ENCODE measurements at places on chromosomes 5 and 9.

GRCh38 chr5:622359-622758 is 10.2 kb downstream of the CEP72 start:
- peak; percentile 68 for DNase-seq

GRCh38 chr5:91048073-91048472 is 335.0 kb downstream of the ARRDC3 start:
- DNase-seq, result no peak

- DNase-seq, result peak; percentile 83
These were observed 525 bp upstream of the AK3 start for GRCh38 chr9:4741365-4742089.

GRCh38 chr9:83563360-83563759 is 25.2 kb upstream of the FRMD3 start:
- DNase-seq, result no peak

- no peak for DNase-seq
These were observed 123.3 kb upstream of the DPYSL3 start for GRCh38 chr5:147633173-147633572.

- DNase-seq, result no peak
These were observed 13.5 kb upstream of the DRD1 start for GRCh38 chr5:175457466-175457865.

GRCh38 chr9:120901755-120902568 is 24.6 kb downstream of the TRAF1 start:
- no peak for DNase-seq

DNA sequence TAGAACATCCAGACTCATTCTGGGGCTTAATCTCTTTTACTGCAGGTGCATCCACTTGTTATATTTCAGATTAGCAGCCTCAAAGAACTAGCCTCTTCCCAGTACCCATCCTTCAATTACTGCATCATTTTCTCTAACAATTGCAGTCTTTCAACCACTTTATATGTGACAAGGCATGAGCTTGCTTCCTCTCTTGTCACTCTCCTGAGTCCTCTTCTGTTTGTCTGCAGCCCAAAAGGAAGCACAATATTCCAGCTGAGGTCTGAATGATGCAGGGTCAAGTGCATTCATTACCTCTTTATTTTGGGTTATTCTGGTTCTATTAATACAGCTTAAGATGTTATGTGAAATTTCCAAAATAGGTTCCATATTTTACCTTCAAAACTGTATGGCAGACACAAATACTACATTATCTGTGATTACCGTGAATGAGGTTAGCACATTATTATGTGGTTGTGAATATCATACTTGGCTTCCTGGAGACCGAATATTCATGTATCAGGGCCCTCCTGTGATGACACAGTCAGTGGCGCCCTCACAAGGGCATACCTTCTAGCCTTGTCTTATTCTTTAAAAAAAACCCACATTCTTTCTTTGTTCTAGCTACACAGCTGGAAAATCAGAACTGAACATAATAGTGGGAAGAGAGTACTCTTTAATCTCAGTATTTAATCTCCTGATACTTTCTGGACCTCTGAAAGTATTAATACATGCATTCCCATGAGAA is 323.8 kb downstream of the PDE4D start:
- DNase-seq, result no peak

GRCh38 chr5:150160448-150161081 is 4.9 kb upstream of the PDGFRB start:
- no peak for DNase-seq

GRCh38 chr5:180600554-180601041 is 9.3 kb upstream of the SCGB3A1 start:
- peak; percentile 53 for DNase-seq

- DNase-seq, result no peak
These were observed 128.7 kb downstream of the BRINP1 start for GRCh38 chr9:119240546-119240945.

DNA sequence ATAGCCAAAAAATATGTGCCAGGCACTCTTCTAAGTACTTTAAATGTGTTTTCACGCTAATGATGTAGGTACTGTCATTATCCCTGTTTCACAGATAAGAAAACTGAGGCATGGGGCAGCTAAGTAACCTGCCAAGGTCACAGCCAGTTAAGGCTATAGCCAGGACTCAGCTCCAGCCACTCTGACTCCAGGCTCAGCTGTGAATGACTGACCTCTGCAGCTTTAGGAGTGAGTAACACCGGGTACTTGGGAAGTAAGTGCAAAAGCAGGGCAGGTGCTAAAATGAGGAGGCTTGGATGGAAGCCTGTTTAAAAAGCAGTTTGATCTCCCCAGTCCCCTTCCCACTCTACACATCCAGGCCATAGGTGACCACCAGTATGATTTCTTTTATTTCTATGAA is 10.6 kb upstream of the SHC3 start:
- no peak for DNase-seq

DNA sequence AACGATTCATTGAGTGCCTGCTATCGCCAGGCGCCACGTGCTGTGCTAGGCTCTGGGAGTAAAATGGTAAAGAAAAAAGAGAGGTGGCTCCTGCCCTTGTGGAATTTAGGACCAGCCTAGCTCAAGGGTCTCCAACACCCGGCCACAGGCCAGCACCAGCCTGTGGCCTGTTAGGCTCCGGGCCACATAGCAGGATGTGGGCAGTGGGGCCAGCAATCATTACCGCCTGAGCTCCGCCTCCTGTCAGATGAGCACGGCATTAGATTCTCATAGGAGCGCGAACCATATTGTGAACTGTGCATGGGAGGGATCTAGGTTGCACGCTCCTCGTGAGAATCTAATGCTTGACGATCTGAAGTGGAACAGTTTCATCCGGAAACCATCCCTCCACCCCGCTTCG is 1.5 kb downstream of the RMRP start:
- DNase-seq, result no peak

DNA sequence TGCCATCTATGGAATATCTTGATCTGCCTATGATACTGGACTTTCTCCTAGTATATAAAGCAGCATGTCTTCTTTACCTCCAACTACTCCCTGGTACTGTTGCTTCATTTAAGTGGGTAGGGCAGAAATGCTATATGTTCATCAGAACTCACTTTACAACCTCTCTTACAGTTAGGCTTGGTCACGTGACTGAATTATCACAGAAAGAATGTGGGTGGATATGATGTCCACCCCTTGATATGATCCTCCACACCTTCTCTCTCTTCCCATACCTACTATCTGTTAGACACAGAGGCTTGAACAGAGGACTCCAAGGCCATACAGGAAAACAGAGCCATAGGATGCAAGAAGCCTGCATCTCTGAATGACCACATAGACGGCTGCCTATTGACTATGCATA is 19.8 kb downstream of the CRHBP start:
- DNase-seq, result no peak

DNA sequence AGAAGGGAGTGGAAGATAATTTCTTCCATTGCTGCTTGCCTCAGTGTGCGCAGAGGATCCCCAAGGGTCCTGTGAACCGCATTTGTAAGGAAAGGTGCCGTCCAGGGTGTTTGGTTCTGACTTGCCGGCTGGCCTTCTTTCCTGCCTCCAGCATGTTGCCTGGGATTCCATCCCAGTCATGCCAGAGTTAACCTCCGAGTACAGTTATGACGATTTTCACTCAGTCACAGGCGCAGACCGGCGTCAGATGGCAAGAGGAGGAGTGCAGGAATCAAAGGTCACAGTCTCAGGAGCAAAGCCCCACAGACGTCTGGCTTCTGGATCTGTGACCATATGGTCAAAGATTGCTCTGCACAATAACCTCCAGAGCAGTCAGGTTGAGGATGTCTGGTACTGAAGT is 5.9 kb upstream of the GADD45G start:
- DNase-seq, result peak; percentile 40

DNA sequence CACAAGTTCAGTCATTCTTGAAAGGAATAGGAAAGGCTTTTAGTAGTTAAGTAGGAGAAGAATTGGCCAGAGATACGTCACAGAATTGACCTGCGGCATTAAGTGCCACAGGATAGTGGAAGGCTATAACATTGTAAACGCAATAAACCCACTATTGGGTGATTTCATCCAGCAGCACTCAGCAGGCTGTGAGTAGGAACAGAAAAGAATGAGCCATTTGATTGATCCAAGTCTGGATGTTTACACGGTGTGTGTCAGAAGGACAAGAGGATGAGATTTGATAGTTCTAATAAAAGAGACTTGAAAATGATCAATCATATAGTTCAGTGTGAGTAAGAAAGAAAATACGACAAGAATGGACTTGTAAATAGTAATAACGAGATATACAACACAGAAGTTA is 110.0 kb upstream of the MTAP start:
- no peak for DNase-seq

GRCh38 chr5:129133553-129133952 is 39.0 kb downstream of the ISOC1 start:
- no peak for DNase-seq

GRCh38 chr5:2014058-2014610 is 131.4 kb upstream of the IRX4 start:
- no peak for DNase-seq

DNA sequence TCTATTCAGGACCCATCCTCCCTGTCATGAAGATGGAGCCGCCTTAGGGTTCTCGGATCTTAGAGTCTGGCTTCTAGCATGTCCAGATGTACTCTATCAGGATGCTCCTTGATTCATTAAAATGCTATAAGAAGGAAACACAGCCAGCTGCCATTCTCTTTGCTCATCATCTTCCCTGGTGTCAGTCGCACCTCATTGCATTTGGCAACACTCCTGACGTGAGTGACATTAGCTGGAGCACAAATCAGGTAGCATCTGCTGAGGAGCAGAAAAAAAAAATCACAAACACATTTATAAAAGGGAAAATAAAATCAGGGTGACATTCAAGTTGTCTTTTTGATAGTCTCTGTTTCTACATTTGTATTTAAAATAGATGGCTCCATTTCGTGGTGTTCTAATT is 226.1 kb upstream of the NMUR2 start:
- DNase-seq, result no peak

- no peak for DNase-seq
These were observed 41.0 kb downstream of the KCNMB1 start for GRCh38 chr5:170348137-170348633.

GRCh38 chr9:132500193-132500592 is 82.2 kb upstream of the BARHL1 start:
- DNase-seq, result no peak

- DNase-seq, result no peak
These were observed 282.7 kb upstream of the VLDLR start for GRCh38 chr9:2338777-2339365.

DNA sequence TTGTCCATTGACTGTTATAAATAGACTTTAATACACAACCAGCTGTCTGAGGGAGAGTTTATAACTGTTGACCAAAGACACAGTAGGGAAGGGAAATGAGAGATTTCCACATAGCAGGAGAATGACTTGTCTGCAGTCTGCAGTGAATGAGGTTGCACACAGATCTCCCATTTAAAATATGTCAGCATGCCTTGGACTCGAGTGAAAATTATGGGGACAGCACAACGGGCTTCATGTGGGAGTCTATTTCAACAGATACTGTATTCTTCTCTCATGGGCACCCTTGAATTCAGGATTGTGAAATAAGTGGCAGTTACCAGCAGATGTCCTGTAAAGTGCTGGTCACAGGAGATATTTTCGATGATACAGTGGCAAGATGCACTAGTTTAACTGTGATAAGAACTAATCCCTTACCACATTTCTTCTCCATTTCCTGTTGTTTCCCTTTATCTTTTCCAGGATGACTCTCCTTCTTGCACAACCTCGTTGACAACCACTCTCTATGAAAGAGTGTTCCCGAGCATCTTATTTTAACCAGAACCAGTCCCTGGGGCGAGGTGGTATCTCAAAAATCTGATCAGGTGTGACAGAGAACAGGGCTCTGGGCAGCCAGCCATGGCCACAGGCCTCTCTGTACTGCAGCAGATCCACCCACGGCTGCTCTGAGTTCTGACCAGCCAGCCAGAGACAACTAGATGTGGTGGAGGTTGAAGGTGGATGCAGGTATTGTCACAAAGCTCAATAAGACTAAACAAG is 51.5 kb upstream of the MAP3K1 start:
- no peak for DNase-seq

DNA sequence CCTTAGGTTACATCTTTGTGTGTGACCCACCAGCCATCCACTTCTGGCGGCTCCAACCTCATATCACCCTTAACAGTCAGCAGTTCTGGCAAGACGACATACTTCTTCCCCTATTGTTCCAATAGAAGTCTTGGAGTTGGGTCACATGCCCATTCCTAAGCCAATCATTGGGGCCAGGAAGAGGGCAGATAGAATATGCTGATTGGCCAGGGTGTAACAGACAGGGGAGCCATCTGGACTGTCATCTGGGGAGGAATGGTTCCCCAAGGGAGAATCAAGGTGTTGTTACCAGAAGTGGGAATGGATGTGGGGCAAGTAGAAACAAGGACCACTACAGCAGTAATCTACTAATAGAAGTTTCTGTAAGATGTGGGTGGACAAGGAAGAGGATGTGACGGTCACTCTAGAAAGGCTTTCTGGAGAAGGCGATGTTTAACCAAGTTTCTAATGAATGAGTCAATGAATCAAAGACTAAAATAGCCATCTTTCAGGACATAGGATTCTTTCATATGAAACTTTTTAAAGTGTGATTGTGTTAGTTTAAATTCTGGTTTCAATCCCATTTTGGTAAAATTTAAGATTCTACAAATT is 200.4 kb downstream of the ARHGAP26 start:
- no peak for DNase-seq

GRCh38 chr5:8137941-8138550 is 269.1 kb downstream of the MTRR start:
- no peak for DNase-seq

DNA sequence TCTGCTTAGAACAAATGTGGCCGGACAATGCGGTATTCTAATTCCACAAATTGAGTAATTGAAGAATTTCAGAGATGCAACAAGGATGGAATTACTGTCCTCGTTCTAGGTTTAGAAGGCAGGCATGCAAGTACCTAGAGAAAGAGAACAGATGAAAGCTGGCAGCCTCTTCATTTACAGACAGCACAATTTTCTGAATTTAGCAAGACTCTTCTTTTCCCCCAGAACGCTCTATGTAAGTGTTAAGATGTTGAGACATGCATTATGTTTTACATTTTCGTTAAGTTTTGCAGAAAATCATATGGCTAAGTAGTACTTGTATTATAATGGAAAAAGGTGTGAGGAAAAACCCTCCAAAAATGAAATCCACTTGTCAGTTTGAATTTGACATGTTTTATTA is 259.5 kb upstream of the ARRDC3 start:
- DNase-seq, result no peak

GRCh38 chr9:15612962-15613361 is 60.1 kb downstream of the CCDC171 start:
- no peak for DNase-seq

GRCh38 chr5:158796812-158797497 is 302.8 kb downstream of the EBF1 start:
- DNase-seq, result no peak

DNA sequence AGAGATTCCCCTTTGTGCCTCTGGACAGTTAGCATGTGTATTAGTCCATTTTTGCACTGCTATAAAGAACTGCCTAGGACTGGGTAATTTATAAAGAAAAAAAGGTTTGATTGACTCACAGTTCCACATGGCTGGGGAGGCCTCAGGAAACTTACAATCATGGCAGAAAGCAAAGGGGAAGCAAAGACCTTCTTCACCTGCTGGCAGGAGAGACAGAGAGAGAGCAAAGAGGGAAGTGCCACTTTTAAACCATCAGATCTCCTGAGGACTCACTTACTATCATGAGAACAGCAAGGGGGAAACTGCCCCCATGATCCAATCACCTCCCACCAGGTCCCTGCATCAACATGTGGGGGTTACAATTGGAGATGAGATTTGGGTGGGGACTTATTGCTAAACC is 6.0 kb downstream of the CFAP90 start:
- no peak for DNase-seq

GRCh38 chr9:75941066-75941465 is 50.6 kb downstream of the PCSK5 start:
- no peak for DNase-seq

Measured in posterior vena cava (tissue), 2 donors.